Stimulated activated CD4-positive, alpha-beta T cell treated with anti-CD3 and anti-CD28 coated beads, Interleukin-4, amount 100 ng/mL, for 4 hours (primary cell): ENCODE measurements at places on chromosomes 7 and 10.

GRCh38 chr7:37853468-37853867 is 5.1 kb downstream of the NME8 start:
- DNase-seq, result no peak

DNA sequence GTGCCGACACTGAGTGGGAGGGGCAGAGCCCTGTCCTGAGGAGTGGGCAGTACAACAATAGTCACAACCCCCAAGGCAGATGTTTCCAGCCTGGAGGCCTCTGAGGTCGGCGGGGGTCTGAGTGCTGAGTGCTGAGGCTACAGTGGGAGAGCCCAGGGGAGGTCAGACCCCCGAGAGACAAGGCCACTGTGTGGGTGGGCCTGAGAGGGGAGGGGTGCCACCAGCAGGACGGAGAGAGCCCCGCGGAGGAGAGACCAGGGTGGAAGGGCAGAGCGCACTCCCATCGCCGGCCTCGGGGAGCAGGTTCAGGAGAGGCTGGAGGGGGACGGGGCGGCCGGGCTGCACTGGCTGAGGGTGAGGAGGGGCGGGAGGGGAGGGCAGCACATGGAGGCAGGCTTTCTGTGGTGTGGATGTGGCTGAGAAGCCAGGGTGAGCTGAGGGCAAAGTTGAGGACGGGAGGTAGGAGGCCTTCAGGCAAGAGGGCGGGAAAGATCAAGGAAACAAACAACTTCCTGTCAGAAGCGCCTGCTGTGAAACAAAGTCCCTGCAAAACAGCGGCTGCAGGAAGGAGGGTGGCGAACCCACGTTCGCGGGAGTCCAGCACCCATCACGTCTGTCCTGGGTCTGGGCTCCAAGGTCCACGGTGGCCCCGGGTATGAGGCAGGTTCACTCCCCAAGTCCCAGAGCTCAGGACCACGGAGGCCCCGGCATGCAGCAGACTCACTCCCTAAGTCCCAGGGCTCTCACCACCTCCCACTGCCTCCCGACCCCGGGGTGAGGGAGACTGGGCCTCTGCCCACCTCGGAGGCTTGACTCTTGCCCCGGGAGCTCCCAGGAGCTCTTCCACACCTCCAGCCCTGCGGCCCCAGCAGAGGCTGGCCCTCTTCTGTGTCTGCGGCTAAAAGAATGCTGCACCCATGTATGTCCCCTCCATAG is 76.8 kb upstream of the NKX6-2 start:
- no peak for DNase-seq

- DNase-seq, result no peak
These were observed 16.8 kb downstream of the OCM2 start for GRCh38 chr7:97973206-97973658.

- no peak for DNase-seq
These were observed 42.1 kb upstream of the IKZF1 start for GRCh38 chr7:50262446-50262845.

DNA sequence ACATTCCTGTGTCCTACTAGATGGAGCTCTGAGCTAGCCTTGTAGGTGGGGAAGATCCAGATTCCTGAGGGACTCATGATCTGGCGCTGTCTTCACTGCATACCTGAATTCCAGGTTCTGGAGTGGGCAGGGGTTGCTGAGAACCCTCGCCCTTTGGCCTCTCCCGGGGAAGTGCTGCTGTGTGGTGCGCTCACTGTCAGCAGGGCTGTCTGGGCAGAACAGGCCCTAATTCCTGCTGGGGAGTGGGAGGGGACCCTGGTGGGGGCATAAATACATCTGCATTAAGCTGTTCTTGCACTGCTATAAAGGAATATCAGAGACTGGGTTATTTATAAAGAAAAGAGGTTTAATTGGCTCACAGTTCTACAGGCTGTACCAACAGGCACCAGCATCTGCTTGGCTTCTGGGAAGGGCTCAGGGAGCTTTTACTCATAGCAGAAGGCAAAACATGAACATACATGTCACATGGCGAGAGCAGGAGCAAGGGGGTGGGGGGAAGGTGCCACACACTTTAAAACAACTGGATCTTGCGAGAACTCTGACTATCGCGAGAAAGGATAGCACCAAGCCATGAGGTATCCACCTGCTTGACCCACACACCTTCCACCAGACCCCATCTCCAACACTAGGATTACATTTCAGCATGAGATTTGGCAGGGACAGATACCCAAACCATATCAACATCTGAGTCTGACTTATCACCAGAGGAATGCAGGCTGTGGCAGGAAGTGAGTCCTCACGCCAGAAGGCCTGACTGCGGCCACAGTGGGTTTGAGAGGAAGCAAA is 115.0 kb downstream of the ADCY1 start:
- DNase-seq, result no peak

DNA sequence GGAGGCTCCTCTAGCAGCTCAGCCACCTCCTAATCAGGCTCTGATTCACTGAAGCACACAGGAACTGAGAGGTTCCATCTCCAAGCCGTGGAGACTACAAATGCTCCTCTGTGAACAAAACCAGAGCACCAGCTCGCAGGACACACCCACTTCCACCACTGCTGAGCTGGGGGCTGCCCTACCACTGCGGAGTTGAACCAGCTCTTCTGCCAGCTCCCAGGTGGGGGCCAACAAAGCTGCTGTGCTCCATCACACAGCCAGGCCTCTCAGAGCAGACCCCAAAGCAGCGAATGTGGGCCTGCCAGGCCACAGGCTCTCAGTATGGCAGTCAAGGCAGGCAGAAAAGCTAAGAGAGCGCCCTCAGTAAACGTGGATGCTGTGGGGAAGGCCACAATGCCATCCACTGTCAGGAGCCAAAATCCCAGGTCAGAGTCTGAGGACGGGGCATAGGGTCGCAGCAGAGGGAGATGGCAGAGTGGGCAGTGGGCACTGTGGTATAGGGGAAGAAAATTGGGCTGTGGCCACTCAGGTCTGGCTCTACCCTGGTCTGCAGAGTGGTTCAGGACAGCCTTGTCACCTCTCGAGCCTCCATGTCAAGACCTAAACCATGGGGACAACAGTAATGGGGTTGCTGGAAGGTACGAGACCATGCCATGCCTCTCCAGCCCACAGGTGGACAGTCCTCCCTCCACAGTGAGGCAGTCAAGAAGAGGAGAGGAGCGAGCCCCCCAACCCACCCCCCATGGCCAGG is 82.1 kb downstream of the GRID1 start:
- DNase-seq, result no peak

DNA sequence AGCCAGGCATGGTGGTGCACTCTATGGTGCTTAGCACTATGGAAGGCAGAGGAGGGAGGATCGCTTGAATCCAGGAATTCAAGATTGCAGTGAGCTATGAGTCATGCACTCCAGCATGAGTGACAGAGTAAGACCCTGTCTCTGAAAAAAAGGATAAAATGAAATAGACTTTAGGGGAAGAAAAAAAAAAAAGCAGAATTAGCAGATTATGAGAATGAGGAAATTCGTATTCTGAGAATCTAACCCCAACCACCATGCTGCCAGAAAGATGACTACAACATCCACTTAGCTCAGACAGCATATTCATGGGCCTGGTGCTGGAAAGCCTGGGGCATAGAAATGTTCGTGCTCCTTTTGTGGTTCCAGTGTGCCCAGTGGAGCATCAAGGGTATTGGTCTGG is 63.3 kb downstream of the TMEM26 start:
- DNase-seq, result no peak

GRCh38 chr7:6291531-6291930 is 19.1 kb upstream of the CYTH3 start:
- DNase-seq, result no peak

- no peak for DNase-seq
These were observed 17.8 kb upstream of the CCNJ start for GRCh38 chr10:96025566-96025965.

- no peak for DNase-seq
These were observed 18.6 kb downstream of the GOLGA7B start for GRCh38 chr10:97868134-97868685.

DNA sequence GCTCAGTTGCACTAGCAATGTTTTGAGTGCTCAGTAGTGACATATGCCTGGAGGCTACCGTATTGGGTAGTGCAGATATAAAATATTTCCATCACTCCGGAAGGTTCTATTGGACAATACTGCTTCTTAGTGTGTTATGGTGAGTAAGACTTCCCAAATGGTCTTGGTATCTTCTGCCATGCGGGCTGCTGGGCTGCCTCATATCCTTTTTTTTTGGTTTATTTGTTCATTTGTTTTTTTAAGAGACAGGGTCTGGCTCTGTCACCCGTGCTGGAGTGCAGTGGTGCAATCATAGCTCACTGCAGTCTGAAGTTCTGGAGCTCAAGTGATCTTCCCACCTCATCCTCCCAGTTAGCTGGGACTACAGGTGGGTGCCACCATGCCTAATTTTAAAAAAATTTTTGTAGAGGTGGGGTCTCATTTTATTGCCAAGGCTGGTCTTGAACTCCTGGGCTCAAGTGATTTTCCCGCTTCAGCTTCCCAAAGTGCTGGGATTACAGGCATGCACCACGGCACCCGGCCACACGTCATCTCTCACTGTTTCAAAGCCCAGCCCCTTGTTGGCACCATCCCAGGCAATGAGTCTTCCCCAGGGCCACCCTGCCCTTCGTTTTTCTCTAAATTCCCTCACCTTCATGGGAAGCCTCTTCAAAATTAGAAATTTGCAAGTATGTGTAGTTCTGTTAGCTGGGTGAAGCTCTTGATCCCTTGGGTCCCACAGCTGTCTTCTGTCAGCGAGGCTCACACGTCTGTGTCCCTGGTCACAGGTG is 111.0 kb upstream of the KLF14 start:
- DNase-seq, result no peak
